Left kidney (tissue), 8 donors: ENCODE measurements at places on chromosomes 4 and X.

GRCh38 chrX:12956704-12957534 is 18.0 kb upstream of the TMSB4X start:
- DNase-seq = no peak

DNA sequence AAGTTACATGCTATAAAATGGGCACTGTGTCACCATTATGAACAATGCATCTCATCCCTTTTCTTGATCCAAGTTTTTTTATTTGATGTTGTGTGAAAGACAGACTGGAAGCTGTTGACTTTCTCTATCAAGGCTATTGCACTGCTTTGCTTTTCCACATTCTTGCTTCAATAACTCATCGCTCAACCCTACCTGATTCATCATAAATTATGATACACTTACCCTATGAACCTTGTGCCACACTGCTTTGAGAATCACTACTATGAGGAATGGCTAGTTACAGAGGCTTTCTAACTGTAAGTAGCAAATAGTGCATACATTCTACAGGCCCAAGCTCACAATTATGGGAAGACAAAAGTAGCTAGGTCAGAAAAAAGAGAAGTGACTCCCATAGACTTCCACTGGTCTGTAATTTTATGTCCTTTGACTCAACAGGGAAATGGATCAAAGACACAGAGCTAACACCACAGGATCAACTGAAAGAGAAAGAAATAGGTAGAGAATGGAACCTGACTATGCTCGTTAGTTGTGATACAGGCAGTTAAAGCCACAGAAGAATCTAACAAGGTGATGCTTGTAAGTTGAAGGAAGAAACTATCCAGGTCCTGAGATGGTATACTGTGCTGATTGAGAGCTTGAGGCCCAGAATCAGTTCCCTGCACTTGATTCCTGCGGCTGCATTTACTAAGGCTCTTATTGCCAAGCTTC is 163.5 kb downstream of the PPP3CA start:
- DNase-seq = no peak

GRCh38 chr4:157076578-157076947 is 613 bp downstream of the GLRB start:
- peak; percentile 46 for DNase-seq

GRCh38 chrX:24025741-24026403 is 1.1 kb downstream of the KLHL15 start:
- DNase-seq = peak; percentile 36

- DNase-seq = no peak
Measured at GRCh38 chr4:69818060-69818639, 41.8 kb downstream of the SULT1E1 start.

DNA sequence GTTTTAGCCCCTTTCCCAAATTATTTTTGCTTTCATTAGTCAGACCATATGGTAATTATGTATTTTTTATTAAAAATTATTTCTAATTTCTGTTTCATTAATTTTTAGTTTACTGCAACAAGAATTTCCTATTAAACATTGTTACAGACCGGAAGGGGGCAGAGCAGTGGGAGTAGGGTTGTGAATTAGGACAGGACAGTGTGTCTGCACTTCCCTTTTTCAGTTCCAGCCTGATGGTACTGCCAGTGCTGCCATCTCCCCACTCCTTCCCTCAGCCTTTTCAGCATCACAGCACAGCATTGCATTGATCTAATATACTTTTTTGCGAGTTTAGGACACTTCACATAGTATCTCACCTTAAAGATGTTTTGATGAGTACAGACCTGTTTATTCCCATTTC is 76.5 kb downstream of the STIM2 start:
- DNase-seq = no peak
